Left ventricle myocardium inferior (tissue), 1 donor: ENCODE measurements at places on chromosomes 6 and 20.

- no peak for DNase-seq
- H3K4me3 ChIP-seq, result no peak overlapping the region
- no peaks in the 10 kb centered on the region for H3K27me3 ChIP-seq
- H3K36me3 ChIP-seq, result no peaks in the 10 kb centered on the region
- no peaks in the 10 kb centered on the region for H3K4me1 ChIP-seq
These were observed 34.0 kb downstream of the NQO2 start for GRCh38 chr6:3033652-3034051.

DNA sequence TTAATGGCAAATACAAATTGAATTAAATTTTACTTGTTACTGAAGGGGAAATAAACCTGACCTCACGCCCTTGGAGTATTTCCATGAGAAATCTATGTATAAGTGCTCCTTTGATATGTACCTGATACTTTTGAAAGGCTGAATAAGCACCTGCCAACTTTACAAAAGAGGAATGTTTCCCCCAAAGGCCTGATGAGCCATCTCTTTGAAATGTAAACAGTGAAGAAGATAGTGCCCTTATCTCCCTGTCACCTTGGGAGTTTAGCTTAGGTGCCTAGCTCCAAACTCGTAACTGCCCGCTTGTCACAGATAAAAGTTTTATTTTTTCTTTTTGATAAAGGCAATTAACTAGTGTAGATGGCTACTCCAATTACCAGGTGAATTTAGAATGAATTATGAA is 1.1 kb upstream of the ZNF343 start:
- H3K27me3 ChIP-seq, result no peaks in the 10 kb centered on the region
- no peaks in the 10 kb centered on the region for H3K36me3 ChIP-seq

GRCh38 chr20:4014031-4014474 is 1.3 kb downstream of the RNF24 start:
- H3K27me3 ChIP-seq, result no peaks in the 10 kb centered on the region
- no peak overlapping the region for H3K27ac ChIP-seq
- no peak for DNase-seq
- H3K4me3 ChIP-seq, result peak overlapping the region; percentile 91
- H3K36me3 ChIP-seq, result no peaks in the 10 kb centered on the region
- peaks cover 25% of the 10 kb centered on the region for H3K4me1 ChIP-seq

DNA sequence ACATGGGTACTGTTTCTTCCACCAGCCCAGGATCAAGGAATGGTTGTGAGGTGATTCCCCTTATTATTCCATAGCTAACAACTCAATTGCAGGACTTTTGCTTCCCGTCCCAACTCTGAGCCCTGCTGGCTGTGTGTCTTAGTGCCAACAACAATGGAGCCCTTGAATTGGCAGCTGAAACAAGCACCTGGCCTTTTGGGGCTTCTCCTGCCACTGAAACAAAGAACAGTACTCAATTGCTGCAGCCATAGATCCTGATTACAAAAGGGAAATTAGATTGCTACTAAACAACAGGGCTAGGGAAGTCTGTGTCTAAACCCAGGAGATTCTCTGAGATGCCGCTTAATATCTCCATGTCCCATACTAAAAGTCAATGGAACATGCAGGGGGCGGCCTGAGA is 61.3 kb upstream of the CARMIL1 start:
- peaks cover 27% of the 10 kb centered on the region for H3K4me1 ChIP-seq
- no peak overlapping the region for H3K4me3 ChIP-seq
- H3K27me3 ChIP-seq, result no peaks in the 10 kb centered on the region
- H3K27ac ChIP-seq, result no peak overlapping the region
- no peak for DNase-seq

DNA sequence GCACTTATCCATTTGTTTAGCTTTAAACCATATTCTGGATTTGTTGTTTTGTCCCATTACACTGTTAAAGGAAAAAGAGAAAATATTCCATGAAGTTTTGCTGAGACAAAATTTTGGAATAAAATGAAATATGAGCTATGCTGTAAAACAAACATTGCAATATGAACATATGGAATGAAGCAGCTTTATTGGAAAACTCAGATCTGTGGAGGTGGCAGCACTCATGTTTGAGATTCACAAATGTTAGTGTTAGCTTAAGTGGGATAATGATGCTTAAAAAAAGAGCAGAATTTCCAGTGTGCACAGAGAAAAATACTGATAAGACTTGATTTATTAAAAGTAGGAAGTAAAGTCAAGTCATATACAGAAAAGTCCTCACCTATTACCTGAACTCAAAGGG is 196.2 kb downstream of the BCKDHB start:
- no peaks in the 10 kb centered on the region for H3K4me1 ChIP-seq
- H3K4me3 ChIP-seq, result no peak overlapping the region
- no peak overlapping the region for H3K27ac ChIP-seq
- no peaks in the 10 kb centered on the region for H3K27me3 ChIP-seq
- no peak for DNase-seq
